ENCODE measurements at places on chromosomes 2 and 18.

DNA sequence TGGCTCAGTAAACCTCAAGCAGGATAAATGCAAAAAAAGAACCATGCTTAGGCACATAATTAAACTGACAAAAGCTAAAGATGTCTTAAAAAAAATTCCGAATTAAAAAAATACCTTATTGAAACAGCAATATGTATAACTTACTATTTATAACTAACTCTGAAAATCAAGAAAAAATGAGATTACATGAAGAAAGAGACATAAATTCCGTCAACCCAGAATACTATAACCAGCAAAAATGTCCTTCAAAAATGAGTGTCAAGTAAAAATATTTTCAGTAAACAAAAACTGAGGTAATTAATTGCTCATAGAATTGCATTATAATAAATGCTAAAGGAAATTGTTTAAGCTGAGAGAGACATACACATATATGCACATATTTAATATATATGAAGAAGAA is 474.5 kb upstream of the SYT4 start:
- no peak for DNase-seq

- DNase-seq = no peak
These were observed 279.8 kb downstream of the RBM43 start for GRCh38 chr2:150981826-150982225.

DNA sequence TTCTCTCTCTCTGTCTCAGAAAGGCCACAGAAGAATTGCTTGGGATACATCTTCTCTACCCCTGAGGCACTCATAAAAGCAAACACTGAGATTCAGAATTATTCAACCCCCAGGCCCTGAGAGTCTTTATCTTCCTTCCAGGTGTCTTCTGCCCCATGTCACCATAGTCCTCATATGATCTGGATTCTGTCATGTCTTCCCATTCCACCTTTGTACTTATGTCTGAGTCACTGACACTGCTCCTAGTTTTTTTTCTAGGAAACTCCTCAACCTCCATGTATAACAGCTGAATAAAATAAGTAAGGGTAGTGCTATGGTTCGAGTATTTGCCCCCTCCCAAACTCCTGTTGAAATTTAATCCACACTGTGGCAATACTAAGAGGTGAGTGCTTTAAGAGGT is 11.6 kb downstream of the HIBCH start:
- no peak for DNase-seq

GRCh38 chr2:184596819-184597411 is 1.4 kb upstream of the ZNF804A start:
- DNase-seq = no peak
